Activated T-helper 2 cell treated with anti-CD3 and anti-CD28 coated beads, Interferon-gamma antibody, Interleukin-2, Interleukin-4, amounts not matched to agents 10 μg/mL and 5 μg/mL and 100 μg/mL, durations not matched to agents 14 hours and 24 hours and 36 hours (primary cell): ENCODE measurements at places on chromosomes 3 and 15.

DNA sequence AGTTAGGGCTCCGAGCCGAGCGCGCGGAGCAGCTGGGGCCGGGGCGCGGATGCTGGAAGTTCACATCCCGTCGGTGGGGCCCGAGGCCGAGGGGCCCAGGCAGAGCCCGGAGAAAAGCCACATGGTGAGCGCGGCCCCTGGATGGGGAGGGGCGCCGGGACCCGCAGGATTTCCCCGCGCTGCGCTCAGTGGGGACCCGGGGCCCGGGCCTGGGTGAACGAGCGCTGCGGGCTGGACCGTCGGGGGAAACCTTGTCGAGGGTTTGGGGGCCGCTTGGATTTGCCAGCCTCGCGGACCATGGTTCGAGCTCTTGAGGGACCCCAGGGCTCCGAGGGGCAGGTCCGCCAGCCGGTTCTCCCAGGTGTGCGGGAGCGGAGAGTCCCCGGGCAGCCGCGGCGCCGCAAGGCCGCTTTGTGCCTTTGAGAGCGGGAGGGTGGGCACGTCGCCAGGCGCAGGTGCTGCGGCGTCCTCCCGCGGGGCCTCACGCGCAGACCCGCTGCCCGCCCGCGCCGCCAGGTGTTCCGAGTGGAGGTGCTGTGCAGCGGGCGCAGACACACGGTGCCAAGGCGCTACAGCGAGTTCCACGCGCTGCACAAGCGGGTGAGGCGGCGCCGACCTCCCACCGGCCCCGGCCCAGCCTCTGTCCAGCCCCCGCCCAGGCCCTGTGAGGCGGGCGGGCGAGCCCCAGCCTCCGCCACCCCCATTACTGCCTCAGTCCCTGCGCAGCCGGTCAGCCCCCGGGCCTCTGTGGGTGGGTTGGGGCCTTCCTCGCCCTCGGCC, at the start of gene SNX22:
Gene SNX22 (plus strand): TSS at position 5 of the 780 bp plus-strand sequence. CDS start 45 bp downstream, at position 50.
- DNase-seq = no peak

- DNase-seq = no peak
These were observed 163.7 kb downstream of the TCF12 start for GRCh38 chr15:57082054-57082728.

DNA sequence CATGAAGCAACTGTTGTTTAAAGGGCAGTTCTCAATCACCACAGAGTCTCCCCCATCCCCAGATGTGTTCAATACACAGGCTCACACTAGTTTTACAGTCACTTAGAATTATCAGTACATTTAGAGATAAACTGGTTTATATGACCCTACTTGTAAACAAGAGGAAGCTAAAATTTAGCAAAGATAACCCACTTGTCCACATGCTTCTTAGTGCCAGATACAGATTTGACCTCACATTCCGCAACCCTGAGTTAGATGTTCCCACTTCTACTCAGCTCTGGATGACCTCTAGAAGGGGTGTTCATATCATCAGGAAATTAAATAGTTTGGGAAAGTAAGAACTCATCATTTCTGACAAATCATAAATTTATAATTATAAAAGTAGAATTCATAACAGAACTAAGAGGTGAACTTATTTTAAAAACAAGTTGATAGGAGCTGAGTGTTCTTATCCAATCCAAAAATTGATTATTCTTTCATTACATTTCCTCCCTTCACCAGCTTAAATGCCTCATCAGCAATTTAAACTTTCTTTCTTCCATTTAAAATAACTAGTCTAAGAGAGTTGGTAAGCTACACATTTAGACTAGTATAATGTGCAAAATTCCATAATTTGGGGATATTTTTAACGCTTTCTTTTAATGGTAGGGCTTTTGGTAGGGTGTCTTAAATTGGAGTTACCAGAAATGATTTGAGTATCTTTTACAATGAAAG, 131.2 kb downstream of the FBN1 start:
- no peak for DNase-seq

- DNase-seq = no peak
These were observed 40.1 kb downstream of the C2CD4B start for GRCh38 chr15:62124973-62125303.

GRCh38 chr3:135213213-135213612, 418.2 kb downstream of the EPHB1 start:
- DNase-seq = no peak
